Activated CD4-positive, CD25-positive, alpha-beta regulatory T cell treated with anti-CD3 and anti-CD28 coated beads, Interleukin-2, amount 50 U/mL, for 24 hours (primary cell): ENCODE measurements at places on chromosomes 11 and 22.

DNA sequence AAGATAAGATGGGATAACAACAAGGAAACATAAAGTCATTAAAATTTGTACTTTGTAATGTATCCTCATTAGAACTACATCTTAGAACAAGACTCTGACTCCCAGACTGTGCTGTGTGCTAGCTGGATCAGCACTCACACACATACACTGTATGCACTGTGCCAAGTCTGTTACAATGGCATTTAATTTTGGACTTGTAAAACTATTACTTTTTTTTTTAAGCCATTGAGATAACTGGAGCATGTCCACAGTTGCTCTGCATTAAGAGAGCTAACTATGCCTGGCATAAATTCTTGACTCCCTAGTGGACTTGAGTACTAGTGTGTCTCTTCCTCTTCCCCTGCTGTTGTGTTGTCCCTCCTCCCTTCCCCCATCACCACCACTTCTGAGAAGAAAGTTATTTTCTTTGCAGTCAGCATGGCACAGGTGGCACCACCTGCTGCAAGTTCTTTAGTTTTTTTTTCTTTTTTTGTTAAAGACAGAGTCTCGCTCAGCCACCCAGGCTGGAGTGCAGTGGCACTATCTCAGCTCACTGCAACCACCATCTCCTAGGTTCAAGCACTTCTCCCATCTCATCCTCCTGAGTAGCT is 268.6 kb downstream of the TMEM135 start:
- no peak for ATAC-seq

DNA sequence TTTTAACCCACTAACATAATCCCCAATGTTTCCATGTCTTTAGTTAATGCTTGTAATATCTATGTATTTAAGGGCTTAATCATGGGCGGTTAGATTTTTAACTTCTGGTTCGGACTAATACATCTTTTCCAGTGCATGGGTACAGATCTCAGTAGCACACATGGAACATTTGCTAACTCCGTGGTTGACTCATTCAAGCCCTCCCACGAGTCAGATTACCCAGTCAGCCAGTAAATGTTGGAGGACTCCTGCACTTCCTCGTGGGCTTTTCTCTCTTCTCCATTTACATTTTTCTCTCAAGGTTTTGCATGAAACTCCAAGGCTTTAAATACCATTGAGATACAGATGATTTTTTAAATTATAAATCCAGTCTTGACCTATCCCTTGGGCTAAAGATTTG is 313.9 kb downstream of the ST3GAL4 start:
- no peak for ATAC-seq

DNA sequence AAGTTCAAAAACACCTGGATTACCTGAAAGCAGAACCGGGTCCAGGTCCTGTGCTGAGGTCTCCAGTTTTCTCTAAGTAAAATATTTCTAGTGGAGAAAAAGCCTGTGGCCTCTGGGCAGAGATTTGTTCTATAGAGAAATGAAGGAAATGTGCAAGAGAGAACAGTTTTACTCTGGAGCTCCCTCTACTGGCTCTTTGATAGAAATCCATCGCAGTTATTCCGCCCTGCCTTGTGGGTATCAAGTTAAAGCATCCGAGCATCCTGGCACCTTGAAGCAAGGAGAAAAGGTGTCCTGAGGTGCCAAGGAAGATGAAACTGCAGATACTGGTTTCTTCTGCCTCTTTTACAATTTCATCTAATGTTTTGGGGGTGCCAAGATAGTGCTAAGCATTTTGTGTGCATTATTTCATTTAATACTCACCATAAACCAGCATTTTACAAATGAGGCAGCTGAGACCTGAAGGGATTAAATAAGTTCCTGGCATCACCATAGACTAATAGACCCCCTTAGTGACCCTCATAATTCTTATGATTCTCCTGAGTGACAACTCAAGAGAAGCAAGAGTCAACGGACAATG is 113.1 kb upstream of the HSD17B12 start:
- no peak for ATAC-seq

DNA sequence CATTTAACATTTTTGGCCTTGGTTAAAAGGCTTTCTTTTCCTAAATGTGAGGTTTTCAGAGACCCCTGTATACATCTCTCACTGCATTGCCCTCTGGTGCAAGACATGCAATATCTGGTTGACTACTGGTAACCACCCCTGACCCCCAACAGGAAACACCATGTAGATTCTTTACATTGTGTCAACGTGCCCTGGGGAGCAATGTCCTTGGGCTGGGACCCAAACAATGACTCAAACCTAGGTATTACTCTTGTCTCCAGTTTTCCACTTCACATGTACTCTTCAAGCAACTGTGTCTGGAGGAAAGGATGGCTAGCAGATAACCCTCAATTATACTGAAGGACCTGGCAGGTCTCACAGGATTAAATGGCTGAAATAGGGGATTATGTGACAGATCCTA is 1.1 kb upstream of the GPR83 start:
- ATAC-seq: no peak

DNA sequence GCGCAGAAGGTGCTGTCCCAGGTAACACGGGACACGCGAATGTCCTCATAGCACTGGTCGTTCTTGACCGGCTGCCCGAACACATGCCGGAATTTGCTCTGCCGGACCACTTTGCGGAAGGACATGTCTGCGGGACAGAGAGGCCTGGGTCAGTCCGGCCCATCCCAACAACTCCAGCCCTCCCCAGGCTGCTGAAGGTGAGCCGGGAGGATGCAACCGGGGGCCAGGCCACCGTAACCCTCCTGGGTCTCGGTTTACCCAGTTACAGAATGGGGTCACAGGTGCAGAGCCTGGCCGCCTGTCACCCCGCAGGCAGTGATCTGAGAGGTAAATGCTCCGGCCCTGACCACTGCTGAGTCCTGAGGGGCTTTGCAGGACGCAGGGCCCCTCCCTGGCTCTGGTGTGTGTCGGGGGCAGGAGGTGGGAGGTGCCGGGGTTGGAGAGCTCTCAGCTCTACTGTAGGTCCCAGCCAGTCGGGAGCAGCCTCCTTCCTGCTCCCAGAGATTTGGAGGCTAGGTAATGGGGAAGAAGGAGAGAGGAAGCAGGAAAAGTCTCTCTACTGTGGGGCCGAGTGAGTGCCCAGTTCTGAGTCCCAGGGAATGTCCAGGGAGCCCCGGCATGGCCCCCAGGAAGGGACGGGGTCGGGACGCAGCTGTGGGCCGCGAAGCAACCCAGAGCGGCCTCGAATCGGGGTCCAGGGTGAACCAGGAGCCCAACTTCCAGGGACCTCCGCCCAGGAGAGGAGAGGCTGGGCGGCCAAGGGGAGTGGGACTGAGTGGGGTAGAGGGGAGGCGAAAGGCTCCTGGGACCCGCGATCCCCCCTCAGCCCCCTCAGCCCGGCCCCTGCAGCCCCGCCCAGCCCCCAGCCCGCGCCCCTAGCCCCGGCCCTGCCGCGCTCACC is 522 bp downstream of the CORO1B start:
- ATAC-seq: no peak

DNA sequence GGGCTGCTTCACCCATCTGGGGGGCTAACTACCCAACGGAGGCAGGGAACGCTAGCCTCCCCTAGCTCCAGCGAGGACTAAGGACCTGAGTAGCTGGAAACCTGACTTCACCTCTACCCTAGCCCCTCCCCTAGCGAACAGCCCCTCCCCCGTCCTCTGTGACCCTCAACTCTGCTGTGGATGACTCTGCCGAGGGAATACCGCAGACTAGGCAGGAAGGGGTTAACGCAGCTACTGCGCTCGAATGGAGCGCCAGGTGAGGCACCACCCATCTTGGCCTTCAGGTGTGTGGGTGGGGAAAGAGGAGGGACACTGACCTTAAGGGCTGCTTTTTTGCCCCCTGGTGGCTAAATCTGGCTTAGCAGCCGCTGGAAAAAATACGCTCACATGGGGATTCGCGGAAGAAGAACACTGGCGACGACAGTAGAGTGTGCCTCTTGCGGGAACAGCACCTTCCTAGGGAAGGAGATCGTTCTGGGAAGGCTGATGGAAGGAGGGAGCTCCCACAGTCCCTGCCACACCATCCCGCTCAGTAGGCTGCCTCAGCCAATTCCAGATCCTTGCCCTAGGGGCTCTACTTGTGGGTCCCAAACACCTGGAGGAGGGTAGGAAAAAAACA is 4.5 kb upstream of the BCL9L start:
- ATAC-seq: peak; percentile 10

GRCh38 chr11:112718483-112718882 is 242.7 kb upstream of the NCAM1 start:
- no peak for ATAC-seq

- peak; percentile 62 for ATAC-seq
Observed at GRCh38 chr22:39994566-39995392, at the start of gene FAM83F. TSS of gene FAM83F (plus strand) at chr22:39994954. CDS start at chr22:39995043, 89 bp downstream.

DNA sequence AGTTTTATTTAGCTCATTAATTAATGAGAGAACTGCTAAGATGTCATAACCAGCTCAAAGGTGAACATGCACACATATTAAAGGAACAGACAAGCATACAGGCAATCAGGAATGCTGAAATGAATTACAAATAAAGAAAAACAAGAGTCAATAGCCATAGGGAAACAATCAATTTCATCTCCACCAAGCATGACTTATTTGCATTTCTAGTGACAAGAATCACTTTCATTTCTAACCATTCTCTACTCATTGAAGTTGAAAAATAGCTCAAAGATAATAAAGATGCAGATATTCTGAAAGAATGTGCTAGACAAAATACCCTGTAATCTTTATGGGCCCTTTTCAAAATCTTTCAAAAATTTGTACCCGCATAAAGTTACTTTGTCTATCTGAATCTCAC is 23.2 kb downstream of the ISX start:
- ATAC-seq: no peak

- no peak for ATAC-seq
Observed at GRCh38 chr11:5929571-5930368, 12.3 kb upstream of the OR56A3 start.
